Activated T-cell treated with anti-CD3 and anti-CD28 coated beads, Interleukin-2, amount 50 U/mL, for 48 hours (primary cell): ENCODE measurements at places on chromosomes 5 and 9.

- peak; percentile 18 for DNase-seq
Observed at GRCh38 chr9:106862110-106862820, 701 bp upstream of the ZNF462 start.

DNA sequence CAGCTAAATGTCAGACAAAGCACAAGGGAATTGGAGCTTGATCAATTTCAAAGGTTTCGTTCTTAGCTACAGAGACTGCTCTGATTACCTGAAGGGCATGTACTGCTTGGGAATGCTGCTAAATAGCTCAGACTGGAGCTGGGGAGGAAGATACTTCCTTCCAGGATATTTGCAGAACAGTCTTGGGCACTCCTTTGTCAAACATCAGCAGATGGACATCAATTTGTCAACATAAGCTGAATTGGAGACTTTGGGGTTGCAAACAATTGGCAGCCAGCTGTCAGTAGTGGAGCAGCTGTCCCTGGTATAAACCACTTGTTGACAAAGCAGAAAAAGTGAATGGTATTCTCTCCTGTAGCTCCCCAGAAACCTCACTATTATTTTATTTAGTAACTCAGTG is 182.0 kb downstream of the CCDC192 start:
- no peak for DNase-seq

GRCh38 chr5:176687881-176688280 is 40.6 kb downstream of the TSPAN17 start:
- DNase-seq: no peak

DNA sequence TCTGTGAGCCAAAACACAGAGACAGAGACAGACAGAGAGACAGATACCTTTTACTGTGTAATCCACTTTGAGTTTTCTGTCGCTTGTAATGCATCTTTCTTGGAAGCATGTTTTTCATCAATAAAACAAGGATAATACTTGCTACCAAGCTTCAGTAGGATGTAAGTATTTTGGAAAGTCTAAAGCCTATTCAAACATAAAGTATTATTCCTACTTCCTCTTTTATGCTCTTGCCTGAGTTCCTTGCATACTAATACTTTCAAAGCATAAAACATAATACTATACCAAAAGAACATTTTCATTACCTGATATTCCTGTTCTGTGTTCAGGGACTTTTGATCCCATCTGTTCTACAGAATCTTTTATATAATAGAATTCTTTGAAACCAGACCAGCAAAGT is 64.5 kb upstream of the SLC30A5 start:
- DNase-seq: no peak

DNA sequence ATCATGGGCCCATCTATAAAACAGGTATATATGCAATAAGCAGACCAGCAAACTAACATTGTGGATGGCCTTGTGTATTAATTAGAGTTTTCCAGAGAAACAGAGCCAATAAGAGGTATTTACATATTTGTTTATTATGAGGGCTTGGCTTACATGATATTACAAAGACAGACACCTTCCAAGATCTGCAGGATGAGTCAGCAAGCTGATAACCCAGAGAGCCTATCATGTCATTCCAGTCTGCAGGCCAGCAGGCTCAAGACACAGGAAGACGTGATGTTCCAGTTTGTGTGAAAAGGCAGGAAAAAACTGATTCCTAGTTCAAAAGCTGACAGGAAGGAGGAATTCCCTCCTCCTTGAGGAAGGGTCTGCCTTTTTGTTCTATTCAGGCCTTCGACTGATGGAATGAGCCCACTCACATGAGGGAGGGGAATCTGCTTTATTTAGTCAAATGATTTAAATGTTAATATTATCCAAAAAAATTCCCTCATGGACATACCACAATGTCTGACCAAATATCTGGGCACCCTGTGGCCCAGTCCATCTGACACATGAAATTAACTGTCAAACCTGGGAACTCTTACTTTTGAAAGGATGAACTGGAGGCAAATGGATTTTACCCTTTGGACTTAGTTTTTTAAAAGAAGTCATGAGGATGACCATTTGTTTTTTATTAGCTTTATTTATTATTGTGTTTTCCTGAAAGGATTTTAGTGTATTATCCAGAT is 161.2 kb upstream of the CHD1 start:
- no peak for DNase-seq

- DNase-seq: no peak
Observed at GRCh38 chr9:111662576-111663300, 1.3 kb downstream of the GNG10 start.

- DNase-seq: no peak
Observed at GRCh38 chr5:148880197-148880596, 53.8 kb downstream of the ADRB2 start.
